ENCODE measurements at places on chromosomes 1 and 21.

DNA sequence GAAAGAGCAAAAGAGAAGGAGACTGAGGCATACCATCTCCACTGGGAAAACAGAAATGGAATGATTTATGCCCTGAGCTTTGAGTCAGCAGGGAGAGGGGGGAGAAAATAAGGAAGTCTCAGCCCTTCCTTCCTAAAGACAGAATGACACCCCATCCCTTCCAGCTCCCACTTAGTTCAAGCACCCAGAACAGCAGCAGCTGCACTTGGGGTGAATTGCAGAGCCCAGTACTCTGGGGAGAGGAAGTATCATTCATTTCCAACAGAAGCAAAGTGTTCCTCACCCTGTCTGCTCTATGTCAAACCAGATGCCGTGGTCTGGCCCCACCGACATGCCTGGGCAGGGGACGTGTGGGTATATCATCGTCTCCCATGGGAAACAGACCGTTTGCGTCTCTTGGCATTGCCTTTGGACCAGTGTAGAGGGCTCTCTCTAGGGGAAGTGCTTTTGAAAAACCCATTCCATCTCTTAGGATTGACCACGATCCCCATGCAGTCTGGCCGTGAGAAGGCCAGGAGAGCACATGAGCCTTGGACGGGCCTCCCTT, 1.1 kb upstream of the KCNJ15 start:
- no peak for DNase-seq

DNA sequence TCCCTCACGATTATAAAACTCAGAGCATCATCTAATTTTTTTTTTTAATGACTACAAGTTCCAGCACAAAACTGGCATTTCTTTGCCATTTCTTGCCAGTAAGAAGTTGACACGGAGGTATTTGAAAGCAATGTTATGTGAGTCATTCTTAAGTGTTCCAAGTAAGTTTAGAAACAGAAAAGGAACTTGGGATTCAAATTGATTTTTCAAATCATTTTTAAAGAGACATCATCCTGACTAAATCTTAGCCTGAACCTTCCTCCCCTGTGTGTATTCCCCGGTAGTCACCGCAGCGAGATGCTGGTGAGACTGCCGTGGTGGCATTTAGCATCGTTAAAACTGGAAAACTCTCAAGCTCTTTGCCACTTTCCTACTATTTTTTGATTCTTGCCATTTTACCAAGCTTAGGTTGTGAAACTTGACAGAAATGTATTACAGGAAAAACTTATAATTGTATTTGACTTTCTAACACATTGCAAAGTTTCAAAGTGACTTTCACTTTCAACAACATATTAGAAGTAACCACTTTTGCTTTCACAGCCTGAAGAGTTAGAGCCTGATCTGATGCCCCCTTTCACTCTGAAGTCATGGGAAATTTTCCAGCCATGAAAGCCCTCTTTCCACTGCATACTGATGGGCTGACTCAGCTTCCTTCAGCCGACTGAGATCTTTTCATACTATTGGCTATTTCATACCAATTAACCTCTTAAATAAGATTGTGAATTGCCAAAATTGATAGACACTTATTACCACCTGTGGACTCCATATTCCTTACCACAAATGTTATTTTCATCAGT, 61.4 kb downstream of the OLFML2B start:
- no peak for DNase-seq

GRCh38 chr21:37071561-37072273, 1.2 kb downstream of the PIGP start:
- DNase-seq = no peak

DNA sequence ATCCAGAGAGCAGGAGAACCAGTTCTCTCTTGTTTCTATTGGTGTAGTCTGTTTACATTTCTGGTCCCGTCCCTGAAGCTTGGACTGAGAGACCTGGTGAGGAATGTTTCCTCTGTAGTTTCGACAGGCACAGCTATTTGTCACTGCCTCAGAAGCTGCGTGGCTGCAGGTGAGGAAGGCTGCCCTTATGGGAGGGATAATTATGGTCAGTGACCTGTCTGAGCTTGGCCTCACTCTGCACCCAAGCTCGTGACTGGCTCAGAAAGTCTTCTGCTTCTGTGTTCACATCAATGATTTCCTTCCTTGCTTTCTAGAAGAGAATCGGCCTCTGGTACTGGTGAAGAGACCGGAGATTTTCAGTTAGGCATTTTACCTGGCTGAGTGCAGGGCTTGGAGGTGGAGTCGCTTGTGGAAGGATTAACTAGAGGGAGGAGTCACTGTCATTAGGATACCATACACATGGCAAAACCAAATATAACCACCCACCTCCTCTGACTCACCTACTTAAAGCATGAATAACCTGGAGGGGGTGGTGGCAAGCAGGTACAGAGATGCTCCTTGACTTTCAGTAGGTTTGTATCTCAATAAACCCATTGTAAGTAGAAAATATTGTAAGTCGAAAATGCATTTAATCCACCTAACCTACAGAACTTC, 19.9 kb upstream of the WDR26 start:
- DNase-seq = no peak

GRCh38 chr1:91007827-91008226, 14.0 kb downstream of the ZNF644 start:
- no peak for DNase-seq

GRCh38 chr1:200015811-200016210, 11.7 kb upstream of the NR5A2 start:
- DNase-seq = no peak

- DNase-seq = no peak
Observed at GRCh38 chr1:228511546-228512445, 24.6 kb downstream of the RNF187 start.

DNA sequence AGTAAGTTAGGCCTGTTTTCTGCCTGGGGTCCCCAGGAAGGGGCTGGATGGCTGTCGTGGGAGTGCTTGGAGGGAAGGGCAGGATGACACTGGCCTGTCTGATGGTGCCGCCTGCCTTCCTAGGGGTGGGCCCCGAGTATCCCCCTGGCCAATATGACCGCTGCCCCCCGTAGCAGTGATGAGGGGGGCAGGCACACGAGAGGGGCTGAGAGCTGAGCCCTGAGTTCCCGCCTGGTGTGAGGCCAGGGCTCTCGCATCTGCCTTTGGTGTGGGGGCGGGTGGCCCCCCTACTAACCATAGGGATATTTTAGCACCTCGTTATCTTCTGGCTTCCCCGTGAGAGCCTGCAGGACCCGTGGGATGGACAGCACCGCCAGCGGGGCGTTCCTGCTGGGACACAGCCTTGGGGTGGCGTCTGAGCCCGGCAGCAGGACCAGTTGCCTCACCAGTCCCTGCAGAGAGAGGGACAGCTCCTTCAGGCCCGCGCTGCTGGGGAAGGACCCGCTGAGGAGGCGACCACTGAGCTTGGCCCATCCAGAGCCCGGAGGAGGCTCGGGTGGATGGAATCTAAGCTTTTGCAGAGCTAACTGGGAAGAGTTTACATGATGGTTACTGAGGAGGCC, 10.4 kb downstream of the KRTAP10-1 start:
- DNase-seq = no peak

GRCh38 chr1:94797291-94797690, 22.9 kb upstream of the SLC44A3 start:
- DNase-seq = no peak

DNA sequence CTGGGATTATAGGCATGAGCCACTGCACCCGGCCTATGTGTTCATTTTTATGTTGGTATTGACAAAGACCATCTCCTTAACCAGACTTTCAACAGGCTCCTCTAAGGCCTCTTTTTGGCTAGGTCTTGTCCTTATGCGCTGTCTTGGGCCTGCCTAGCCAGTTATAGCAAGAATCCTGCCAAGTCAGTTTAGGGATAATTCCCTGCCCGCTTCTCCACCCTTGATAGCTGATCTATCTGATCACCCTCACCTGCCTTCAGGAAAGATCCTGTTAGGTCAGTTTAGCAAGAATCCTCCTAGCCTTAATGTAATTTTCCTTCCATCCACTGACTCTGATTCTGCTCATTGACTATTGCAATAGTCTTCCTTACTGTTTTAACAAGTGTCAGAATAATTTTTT, 2.4 kb upstream of the B4GALT3 start:
- DNase-seq = no peak

- DNase-seq = no peak
Observed at GRCh38 chr1:27348861-27349783, 7.3 kb downstream of the SYTL1 start.

DNA sequence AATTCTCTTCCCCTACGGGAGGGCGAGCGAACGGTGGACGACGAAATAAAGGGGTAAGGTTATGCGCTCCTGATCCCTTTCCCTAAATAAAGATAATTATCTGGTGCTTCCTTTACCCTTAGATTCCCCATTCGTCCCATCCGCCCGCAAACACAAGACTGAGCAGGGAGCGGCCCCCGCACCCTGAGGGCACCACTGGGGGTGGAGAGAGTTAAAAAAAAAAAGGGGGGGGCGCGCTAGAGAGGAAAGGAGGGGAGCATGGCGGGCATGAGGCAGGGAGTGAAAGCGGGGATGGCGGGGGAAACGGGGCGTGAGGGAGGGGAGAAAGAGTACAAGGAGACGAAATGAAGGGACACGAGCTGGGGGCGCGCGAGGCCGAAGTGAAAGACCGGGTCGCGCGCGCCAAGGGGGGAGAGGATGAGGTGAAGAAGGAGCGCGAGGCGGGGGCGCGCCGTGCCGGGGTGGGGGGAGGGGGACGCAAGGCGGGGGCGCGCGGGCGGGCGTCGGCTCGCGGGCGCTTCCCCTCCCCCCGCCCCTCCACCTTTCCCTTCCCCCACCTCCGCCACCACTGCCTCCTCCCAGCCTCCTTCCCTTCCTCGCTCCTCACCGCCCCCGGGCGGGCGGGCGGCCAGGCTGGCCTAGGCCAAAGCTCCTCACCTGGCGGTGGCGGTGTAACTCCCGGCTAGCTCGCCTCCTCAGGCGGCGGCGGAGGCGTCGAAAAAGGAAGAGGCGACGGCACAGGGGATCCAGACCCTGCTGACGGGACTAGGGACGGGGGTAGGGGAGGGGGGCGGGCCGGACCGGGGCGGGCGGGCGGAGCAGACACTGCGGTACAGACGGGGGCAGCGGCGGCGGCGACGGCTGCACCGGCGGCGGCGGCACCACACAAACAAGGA, 448 bp downstream of the GATAD2B start:
- DNase-seq = no peak

DNA sequence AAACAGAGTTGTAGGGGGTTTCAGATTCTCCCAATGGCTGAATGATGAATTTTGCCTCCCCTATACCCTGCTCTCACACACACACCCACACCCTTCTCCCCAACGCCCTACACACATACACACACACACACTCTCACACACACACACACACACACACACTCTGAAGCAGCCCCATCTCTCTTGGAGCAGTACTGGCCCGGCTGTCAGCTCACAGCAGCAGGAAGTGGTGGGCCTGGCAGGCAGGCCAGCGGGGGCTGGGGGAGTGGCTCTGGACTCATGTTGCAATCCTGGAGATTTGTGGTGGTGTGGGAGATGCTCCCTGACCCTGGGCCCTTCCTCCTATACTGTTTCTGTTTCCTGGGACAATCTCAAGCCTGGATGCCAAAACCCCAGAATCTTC, 2.2 kb downstream of the IKBKE start:
- DNase-seq = no peak

GRCh38 chr1:161046605-161047228, 940 bp upstream of the USF1 start:
- DNase-seq = no peak

DNA sequence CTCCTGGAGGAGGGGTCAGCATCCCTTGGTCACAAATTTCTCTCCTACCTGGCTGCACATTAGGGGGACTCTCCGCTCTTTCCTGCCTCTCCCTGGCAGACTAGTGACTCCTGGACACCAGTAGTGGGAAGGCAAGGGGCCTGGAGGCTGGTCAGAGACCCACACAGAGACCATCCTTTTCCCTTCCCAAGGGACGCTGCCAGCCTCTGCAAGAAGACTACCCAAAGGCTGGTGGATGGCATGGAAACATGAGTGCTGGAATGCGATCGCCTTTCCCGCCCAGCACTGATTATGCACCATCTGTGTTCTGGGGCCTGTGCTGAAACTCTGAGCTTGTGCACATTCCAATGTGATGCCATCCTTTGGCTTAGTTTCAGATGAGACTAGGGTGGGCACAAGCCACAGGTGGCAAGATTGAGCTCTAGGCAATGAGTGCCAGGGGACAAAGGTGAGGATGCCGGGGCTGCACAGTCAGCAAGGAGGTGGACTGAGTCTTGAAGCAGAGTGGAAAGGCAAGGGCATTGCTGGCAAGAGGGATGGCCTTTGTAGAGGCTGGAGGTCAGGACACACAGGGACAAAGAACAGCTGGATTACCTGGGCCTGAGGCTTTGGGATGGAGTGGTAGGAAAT, 12.6 kb upstream of the EPS8L3 start:
- DNase-seq = no peak

DNA sequence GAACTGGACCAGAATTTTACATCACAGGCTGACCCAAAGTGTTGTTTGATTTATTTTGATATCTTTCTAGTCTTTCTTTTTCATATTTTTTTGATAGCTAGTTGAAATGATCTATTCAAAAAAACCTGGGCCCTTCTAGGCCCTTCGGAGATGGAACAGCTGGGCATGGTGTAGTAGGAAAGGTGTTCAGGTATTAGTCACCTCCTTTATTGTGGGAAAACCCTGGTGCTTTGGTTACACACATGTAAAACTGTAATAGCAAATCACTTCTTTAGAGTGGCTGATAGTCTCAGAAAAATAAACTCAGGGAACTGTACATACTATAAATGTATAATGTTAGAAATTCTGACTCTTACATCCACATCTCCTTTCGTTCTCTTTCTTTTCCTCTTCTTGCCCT, 234.5 kb downstream of the PLA2G4A start:
- DNase-seq = no peak

DNA sequence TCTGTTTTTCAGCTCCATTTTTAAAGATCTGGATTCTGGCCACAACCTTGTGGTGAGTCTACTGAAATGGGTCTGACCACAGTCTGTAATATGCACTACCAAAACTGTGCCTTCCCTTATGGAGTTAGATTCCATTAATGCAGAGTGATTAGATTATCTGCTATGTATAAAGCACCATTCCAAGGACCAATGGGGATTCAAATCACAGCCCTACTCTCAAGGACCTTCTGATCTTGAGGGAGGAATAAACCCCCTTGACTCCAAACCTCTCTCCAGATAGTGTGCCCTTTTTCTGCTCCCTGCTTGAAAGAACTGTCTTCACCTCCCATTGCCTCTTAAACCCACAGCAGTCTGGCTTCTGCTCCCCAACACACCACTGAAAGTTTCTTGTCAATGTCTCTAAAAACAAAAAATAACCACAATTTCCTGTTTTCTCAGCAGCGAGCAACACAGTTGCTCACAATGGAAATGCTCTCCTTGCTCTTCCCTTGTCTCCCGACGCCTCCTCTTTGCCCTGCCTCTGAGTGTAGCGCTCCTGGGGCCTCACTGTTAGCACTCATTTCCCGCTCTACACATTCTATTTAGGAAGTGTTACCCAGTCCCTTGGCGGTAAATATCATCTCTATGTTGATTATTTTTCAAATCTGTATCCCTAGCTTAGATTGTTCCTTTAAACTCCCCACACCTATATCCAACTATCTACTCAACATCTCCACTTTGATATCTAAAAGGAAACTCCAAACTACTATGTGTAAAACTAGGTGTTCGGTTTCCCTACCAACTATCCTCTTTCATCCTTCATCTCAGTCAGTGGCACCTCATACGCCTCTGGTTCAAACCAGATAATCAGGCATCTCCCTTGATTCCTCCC, 13.6 kb downstream of the PCNX2 start:
- no peak for DNase-seq
